ENCODE measurements at places on chromosomes 7 and 10. TPM values are rescaled to one million over a fixed set of nuclear protein-coding genes. Genes with fewer than 3 reads are reported as not detected.
A peak's percentile ranks its signal among the peaks of the same experiment; 100 is the strongest.

PRSS37 gene
- not detected for total RNA-seq

DNA sequence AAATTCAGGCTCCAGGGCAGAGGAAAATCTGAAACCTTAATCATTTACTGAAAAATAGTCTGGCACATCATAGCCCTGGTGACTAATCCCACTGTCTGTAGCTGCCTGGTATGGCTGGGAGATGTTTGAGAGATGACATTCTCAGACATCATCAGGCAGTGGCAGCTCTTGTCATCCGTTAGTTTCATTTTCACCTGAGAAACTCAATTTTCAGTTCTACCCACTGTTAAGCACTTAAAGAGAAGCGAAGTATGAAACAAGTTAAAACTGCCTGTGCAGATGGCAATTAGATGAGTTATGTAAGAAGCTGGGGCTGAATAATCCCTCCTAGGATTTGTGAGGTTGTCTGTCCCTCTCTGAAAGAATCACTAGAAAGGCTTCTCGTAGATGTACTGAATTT is 150.2 kb downstream of the NSUN6 start:
- no peak for DNase-seq

GRCh38 chr10:87829986-87830729 is 12.1 kb upstream of the ATAD1 start:
- no peak for DNase-seq

DNA sequence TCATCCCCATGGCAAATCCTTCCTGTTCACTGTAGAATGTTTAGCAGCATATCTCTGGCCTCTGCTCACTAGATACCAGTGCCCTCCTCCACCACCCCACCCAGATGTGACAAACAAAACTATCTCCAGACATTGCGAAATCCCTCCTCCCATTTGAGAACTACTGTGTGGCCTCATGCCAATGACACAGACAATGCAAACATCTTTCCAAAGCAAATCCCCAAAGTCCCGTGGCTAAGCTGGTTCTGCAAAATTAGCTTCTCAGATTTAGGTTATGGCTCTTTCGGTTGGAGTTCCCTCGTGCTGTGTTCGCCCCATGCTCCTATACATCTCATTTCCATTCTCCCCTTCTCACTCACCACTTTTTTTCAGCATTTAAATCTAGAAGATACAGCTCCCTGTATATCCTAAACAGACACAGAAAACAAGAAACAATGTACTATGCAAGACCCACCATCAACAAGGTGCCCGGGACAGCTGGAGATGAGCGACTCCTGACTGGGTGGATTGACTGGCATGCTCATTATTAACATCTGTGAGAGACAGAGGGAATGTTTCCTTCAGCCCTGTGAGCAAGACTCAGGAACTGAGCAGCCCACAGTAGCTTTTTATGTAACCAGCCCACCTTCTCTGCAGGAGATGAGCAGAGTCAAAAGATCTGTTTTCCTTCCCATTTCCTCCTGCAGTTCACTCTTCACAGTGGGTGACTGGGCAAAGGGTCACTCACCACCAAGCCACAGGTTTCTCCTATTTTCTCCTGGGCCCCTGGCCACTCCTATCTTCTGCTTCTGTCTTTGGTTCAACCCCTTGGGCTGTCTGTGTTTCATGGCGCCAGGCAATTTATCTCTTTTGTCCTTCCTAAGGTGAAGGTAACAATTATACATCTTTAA is 225.7 kb upstream of the AOAH start:
- no peak for DNase-seq

- DNase-seq: no peak
Observed at GRCh38 chr7:135584362-135585353, 26.9 kb downstream of the NUP205 start.

- DNase-seq: no peak
Observed at GRCh38 chr10:35803046-35803445, 160.9 kb upstream of the FZD8 start.

GRCh38 chr10:29243750-29244149 is 45.1 kb upstream of the LYZL1 start:
- DNase-seq: no peak

CROT gene
- 19.5 TPM for total RNA-seq

C10orf105 gene
- 0.42 TPM for total RNA-seq

- no peak for DNase-seq
Observed at GRCh38 chr7:1659696-1660095, 10.4 kb upstream of the ELFN1 start.

DNA sequence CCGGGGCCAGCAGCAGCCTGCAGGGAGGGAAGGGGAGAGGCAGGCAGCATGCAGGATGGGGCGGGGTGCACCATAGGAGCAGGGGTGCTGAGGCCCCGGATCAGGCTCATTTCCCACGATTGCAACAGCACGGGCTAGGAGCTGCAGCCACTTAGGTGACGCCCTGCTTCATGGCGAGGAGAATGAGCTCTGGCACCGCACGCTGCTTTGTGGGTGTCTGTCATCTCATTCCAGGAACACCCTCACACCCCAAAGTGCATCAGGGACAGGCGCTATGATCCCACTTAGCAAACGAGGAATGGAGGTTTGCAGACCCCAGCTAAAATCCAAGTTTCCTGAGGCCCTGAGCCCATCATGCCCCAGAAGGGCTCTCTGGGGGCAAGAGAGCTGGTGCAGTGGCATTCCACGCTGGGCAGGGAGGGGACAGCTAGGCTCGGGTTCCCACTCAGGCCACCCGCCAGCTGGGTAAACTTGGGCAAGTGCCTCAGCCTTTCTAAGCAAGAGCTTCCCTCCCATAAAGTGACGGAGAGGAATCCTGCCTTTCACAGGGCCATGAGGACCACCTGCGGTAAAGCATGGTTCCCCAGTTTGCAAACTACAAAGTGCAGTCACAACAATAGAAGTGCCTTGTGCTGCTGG is 9.3 kb downstream of the KCNH2 start:
- DNase-seq: no peak

TDRD1 gene
- 0.19 TPM for total RNA-seq

LLCFC1 gene
- total RNA-seq: not detected

- DNase-seq: no peak
Observed at GRCh38 chr7:50202052-50202555, 102.4 kb upstream of the IKZF1 start.

GRCh38 chr10:109831846-109832245 is 91.5 kb downstream of the XPNPEP1 start:
- DNase-seq: no peak

DNA sequence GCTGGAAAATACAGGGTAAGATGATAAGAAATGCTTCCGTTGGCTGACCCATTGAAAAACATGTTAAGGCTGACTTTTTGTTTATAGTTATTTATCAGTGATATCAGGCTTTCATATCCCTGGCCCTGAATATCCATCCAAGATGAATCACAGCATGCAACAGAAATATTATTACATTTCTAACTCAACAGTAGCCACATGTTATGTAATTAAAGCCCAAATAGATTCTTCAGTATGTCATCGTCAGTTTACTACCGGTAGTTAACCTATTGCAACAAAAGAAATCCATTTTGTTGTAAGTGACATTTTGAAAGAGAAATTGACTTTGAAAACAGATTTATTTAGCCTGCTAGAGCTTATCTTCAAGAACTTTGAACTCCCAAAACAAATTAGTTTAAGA is 354.1 kb upstream of the CELF2 start:
- no peak for DNase-seq

- DNase-seq: no peak
Observed at GRCh38 chr7:38942431-38943051, 33.5 kb upstream of the VPS41 start.

- peak; percentile 55 for DNase-seq
Observed at GRCh38 chr7:4873071-4873944, 10.2 kb downstream of the RADIL start.

GNAT3 gene
- not detected for total RNA-seq

DNA sequence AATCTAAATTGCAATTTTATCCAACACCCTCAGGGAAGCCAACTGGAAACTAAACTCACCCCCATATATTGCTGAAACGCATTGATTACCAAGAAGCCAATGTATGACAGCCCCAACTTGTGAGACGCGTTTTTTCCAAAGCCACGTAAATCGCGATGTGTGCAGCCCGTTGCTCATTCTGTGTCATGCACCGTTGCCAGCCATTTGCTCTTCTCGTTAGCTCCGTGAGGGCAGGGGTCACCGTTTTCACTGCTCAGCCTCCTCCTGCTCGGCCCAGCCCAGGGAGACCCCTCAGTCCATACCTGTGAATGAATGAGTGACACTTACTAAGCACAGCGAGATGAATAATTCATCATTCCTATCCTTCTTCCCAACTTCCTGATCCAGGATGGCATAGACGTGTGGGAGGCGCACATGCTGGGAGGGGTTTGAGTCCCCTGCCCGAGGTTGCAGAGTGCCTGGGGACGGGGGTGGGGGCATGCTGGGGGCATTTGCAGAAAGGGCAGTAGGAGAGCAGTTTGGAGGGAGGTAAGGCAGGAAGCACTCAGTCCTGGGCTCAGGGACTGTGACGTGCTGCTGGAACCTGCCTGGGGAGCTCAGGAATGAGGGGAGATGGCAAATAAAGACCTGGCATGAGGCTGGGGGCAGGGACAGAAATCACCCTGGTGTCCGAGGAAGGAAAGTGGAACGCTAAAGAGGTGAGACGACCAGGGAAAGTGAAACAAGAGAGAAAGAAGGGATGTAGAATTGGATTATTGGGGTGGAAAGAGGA is 104.2 kb upstream of the SDK1 start:
- no peak for DNase-seq

GRCh38 chr7:73330772-73331171 is 2.8 kb downstream of the FKBP6 start:
- no peak for DNase-seq

- no peak for DNase-seq
Observed at GRCh38 chr7:106417273-106417902, 132.6 kb upstream of the NAMPT start.

DNA sequence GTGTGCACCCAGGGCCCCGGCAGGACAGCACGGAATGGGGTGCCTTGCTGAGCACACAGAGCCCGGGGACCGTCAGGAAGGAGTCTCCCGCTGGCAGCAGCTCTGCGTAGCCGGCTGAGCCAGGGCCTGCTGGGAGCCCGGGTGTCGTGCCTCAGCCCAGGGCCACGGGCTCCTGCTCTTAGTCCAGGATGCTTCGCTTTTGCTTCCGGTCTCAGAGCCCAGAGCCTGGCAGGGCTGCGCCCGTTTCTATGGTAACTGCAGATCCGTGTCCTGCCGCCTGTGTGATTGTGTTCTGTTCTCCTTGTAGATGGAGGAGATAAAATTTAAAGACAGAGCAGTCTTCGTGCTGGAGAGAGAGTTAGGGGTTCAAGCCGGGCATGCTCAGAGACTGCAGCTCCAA is 53.7 kb upstream of the DPYSL4 start:
- peak; percentile 63 for DNase-seq

ANKRD61 gene
- total RNA-seq: not detected

GRCh38 chr10:49572594-49573114 is 33.7 kb upstream of the ERCC6 start:
- DNase-seq: no peak

ACTR3C gene
- total RNA-seq: 1.2 TPM

DNA sequence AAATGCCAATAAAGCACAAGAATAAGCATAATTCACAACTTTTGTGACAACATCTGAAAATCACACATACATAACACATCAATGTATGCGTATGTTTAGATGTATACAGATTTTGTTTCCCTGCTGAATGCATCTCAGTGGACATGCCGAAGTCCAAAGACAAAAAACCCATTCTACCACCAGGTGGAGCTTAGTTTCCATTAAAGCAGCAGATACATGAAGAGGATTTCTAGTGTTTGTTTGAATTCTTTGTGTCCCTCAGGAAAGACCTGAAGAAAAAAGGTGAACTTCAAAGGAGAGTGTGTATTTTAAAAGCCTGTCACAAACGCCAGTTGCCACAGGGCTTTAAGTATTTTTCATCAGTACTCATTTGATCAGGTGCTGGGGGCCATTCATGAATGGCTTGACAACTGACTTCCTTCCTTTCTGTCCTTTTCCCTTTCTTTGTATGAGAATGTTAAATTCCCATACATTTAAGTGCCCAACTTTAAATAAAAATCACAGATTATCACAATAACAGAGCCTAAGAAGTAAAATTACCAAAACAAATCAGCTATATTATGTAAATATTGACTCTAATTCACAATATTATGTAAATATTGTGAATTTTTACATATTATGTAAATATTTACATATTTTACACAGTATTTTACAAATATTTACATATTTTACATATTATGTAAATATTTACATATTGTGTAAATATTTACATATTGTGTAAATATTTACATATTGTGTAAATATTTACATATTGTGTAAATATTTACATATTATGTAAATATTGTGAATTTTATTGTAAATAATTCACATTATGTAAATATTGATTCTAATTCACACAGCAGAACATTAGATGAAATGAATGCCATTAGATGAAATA is 343.0 kb downstream of the CRPPA start:
- no peak for DNase-seq

DNA sequence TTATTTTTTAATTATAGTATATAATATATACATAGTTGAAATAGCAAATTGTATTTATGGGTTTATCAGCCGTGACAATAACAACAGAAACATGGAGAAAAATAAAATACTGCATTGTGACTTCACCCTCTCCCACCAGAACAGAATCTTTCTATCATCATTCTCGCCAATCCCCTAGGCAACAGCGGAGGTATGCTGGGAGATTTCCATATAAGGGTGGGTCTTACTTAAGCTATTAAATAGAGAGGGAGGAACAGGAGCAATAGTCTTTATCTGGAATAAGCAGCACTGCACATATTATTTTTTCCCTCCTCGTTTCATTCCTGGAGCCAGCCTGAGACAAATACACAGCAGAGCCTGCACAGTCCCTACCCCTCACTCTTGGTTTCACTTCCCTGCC is 1214.9 kb downstream of the XPNPEP1 start:
- DNase-seq: no peak

EVX1 gene
- total RNA-seq: not detected

DNA sequence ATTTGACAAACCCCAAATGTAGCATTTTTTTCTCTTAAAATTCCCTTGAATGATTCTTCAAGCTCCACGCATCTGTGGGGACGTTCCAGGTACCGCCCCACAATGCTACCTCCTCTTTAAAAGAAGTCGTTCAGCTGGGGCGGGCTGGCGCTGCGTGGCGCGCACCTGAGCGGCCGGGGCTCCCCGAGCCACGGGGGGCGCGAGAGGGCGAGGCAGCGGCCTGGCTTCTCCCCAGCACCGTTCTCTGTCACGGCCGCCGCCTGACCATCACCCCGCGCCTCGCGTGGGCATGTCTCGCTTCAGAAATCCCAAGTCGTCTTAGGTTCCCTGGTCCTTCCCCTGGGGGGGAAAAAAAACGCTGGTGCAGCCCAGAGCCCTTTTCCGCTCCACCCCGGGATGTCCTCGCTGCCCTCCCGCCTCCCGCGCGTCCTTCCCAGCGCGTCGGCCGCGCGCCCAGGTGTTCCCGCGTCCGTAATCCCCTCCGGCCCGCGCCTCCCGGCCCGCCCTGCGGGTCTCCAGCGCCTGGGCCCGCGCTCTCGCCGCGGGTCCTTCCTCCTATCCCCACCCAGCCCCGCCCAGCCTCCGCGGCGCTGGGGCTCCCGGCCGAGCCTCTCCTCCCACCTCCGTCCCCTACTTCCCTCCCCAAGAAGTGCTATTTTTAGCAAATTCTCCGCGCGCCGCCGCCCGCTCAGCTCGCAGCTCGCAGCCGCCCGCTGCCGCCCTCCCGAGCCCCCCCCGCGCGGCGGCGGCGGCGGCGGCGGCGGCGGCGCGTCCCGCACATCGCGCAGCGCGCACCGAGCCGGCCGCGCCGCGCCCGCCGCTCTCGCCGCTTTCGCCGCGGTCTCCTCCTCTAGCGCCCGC is 58.7 kb upstream of the PRPS1L1 start:
- DNase-seq: peak; percentile 89

CLRN3 gene
- not detected for total RNA-seq

All from aorta (tissue), 5 donors.